ENCODE measurements at places on chromosomes 16 and 17.

DNA sequence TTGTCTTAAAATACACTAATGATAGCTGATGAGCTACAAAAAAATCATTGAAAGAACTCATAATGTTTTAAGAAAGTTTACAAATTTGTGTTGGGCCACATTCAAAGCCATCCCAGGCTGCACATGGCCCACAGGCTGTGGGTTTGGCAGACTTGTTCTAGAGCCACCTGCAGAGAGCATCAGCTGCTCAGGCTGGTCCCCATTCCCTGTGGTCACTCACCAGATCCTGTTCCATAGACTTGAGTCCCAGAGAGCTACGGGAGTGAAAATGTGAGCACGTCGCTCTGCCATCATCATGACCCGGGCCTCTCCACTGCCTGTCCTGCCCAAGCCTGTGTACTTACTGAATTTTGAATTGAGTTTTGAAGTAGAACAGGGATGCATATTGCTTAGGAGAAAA, 6.9 kb downstream of the SLC26A11 start:
- no peak for DNase-seq

- no peak for DNase-seq
Measured at GRCh38 chr16:56203052-56203451, 11.8 kb downstream of the GNAO1 start.

- no peak for DNase-seq
Measured at GRCh38 chr16:1743376-1744337, 27.7 kb downstream of the NME3 start.

DNA sequence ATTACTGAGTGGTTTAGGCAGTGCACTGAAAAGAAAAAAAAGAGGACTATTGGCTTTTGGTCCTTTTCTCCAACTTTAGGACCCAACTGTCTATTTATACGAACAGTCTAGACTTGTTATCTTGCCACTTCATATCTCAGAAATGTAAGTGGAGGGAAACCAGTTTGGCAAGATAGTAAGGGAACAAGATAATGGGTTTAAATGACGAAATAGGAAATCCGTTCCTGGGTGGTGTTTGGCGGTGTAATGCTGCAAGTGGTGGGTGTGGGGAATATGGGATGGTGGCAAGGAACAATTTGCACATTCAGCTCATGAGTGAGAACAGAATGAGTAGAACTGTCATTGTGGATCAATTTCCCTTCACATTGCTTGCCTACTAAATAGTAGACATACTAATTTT, 44.7 kb downstream of the GRB7 start:
- no peak for DNase-seq

DNA sequence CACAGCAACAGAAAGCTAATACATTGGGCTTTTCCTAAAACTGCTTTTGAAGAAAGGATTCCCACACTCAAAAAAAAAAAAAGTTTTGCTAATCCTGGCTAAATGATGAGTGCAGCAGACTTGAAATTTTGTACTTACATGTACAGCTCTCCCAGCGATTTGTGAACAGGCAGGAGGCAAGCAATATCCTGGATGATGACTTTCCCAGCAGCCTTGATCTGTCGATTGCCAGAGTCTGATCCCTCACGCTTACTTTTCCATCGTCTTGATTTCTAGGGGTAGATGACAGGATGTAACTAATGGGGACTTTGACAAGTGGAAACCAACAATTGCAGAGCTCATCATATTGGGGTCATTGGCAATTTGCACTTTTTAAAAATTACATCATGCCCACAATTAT, 91.4 kb downstream of the WDR59 start:
- DNase-seq: no peak

DNA sequence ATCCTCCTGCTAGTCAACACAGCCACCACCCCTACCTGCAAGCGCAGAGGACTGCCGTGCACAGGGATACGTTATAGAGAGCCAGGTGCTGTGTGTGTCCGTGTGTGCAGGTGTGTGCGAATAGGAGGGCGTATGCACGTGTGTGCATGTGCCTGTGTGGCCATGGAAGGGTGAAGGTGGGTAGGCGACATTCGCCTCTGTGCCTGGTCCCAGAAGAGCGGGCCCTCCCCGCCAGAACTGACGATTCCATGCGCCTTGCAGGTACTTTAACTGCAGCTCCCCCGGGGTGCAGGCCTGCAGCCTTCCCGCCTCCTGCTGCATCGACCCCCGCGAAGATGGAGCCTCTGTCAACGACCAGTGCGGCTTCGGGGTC, 8.7 kb downstream of the PDE6G start:
- DNase-seq: no peak

DNA sequence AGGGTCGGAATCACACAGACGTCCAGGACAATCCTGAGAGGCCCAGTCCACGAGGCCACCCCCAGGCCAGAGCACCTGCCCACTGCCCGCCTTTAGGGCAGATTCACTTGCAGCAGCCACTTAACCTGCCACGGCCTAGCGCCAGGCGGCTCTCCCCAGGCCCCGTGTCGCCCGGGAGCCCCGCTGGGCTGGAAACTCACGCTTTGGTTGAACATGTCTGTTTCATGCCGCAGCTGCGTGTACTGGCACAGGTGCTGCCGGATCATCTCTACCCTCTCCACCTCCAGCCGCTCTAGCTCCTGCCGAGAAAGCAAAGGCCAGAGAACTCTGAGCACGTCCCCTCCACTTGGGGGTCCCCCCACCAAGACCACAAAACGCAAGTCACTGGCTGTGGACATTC, 12.7 kb upstream of the RCVRN start:
- no peak for DNase-seq

- DNase-seq: no peak
Measured at GRCh38 chr17:50771991-50772785, 4.9 kb upstream of the ANKRD40CL start.

- DNase-seq: no peak
Measured at GRCh38 chr17:17351901-17352781, 49.0 kb downstream of the NT5M start.

DNA sequence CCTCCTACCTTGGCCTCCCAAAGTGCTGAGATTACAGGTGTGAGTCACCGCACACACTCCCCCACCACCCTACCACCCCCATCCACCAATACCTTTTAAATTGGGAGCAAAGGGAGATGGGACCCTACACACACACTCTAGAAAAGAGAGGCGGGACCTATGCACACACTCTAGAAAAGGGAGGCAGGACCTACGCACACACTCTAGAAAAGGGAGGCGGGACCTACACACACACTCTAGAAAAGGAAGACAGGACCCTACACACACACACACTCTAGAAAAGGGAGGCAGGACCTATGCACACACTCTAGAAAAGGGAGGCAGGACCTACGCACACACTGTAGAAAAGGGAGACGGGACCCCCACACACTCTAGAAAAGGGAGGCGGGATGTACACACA, 18.9 kb downstream of the TPSD1 start:
- no peak for DNase-seq

GRCh38 chr17:33803686-33804085, 451.4 kb upstream of the CCL2 start:
- no peak for DNase-seq

DNA sequence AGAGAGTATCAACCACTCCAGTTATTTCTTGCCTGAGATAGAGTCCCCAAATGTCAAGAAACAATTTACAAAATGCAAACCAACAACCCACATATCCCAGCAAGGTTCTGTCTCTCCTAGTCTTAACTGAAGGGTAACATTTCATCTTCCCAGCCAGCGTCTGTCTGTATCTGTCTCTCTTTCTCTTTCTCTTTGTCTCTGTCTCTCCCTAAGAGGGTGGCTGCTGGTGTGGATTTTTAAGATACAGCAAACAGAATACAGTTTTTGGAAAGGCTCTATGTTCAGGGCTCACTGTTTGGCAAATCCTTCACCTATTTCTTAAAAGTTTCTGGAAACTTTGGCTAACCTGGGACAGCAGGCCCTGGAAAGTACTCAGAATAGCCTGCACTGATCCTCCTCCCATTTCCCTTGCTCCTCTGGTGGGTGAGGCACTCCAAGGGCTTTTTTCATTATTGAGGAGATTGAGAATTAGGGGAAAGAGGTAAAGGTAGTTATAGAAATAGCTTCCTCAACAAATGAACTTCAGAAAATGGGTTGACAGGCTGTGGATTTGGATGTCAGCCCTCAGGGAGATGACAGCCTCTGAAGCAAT, 6.2 kb downstream of the HOXB4 start:
- no peak for DNase-seq

GRCh38 chr17:33196883-33197282, 96.2 kb downstream of the ASIC2 start:
- DNase-seq: no peak

DNA sequence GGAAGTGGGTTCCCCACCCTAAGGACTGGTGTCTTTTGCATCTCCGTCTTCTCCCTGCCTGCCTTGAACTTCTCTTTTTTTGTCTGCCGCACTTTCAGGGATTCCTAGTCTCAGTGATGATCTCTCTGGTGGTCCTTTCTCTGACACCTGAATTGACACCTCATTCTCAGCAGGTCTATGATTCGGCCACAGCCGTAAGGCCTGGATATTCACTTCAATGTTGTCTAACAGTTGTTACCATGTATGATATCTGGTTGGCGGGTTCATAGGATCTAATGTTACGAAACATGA, 25.1 kb upstream of the SLC47A1 start:
- DNase-seq: no peak

- DNase-seq: no peak
Measured at GRCh38 chr17:12055889-12056288, 35.2 kb downstream of the MAP2K4 start.

DNA sequence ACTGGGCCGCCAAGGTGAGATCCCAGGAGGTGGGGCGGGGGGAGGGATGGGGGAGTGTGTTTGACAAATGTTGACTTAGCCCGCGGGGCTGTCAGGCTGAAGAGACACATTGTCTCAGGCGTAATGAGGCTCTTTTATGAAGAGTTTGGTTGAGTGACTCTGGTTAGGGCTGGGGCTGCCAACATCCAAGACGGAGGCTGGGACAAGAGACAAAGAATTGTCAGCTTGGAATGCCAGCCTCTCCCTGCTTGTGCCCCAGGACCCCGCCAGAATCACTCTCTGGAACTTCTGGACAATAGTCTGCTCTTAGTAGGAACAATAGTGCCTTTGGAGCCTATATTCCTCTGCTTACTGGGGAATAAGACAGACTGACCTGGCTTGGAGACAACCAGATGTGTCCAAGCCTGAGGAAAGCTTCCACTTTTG, 24.0 kb downstream of the PCTP start:
- peak; percentile 50 for DNase-seq

DNA sequence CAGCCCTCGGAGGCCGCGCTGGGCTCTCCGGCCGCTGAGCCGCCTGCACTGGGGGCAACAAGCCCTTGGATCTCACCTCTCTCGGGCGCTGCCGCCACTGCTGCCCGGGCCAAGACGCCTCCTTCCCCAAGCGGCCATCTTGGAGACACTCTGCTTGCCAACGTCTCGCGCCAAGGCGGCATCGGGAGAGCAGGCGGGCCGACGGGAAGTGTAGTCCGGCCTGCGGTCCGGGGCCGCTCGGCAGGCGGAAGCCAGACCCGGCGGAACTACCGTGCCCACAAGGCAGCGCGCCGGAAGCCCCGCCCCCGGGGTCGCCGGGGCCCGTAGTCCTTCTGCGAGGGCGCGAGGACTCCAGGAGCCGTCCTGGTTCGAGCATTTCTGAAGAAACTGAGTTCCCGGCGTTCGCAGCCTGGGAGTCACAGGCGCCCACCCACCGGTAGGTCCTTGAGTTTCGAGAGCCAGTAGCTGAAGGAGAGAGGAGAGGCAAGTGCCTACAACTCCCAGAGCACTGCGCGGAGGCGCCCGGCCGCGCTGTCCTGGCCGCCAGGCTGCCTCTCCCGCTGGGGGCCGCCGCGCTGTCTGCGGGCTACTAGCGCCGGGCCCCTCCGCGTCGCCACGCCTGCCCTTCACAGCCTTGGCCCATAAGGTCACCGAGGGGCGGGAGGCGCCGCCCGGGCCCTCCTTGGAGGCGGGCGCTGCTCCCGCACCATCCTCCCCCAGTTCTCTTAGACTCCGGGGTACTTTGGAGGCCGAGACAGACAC, at the start of gene TMEM11:
TMEM11 (minus strand) TSS at position 147 of the 762 bp plus-strand sequence; CDS start at position 138, 9 bp downstream.
- DNase-seq: peak; percentile 90

DNA sequence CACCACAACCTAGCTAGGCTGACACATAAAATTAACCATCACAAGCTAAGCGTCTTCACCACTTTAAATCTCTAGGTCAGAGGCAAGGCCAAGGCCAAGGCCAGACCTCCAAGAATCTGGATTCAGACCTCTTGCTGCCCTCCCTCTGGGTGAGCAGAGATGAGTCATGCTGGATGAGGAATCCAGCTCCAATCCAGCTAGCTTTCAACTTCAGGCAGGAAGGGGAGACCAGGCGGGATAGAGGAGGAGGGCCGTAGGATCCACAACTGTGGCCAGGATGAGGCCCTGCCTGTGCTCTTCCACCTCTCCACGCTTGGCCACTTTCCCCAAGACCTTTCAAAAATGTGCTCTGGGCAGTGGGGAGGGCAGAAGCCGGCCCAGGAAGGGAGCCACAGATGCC, 14.7 kb downstream of the LRRC75A start:
- peak; percentile 82 for DNase-seq

DNA sequence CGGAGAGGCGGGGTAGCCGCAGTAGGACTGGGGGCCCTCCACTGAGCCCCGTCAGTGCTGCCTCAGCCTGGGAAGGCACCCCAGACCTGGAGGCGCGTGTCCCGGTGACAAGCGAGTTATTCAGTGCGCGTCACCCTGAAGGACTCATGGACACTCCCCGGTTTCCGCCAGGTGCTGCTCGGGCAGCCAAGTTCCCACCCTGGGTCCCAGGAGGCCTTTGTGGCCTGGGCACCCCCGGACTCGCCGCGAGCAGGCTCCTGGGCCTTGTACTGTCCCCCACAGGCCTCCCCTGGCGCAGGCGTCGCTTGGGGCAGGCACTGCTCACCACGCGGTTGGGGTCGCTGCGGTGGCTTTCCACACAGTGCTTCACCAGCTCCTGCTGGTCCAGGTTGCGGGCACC, 7.6 kb downstream of the RNF166 start:
- DNase-seq: no peak

GRCh38 chr16:48434653-48435317, 49.6 kb upstream of the SIAH1 start:
- peak; percentile 2 for DNase-seq

DNA sequence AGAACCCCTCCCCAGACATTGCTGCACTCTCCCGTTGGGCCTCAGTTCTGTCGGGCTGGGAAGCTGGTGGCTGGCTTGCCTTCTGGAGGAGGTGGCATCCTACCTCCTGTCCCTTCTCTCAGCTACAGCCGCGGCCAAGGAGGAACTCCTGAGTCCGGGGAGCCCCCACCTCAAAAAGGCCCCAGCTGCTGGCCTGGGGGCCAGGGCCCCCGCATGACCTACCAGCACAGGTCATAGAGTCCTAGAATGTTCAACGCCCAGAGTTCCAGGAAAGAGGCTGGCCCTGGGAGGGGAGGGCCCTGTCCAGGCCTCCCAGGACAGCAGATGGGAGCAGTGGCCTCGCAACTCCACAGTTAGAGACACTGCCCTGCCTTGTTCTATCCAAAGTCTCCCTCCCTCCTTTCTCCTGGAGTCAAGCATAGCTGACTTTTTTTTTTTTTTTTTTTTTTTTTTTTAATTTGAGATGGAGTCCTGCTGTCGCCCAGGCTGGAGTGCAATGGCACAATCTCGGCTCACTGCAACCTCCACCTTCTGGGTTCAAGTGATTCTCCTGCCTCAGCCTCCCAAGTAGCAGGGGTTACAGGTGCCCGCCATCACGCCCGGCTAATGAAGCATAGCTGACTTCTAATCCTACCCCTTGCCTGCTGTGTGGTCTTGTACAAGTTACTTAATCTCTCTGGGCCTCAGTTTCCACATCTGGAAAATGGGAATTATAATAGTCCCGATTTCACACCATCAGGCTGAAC, 7.1 kb downstream of the CARHSP1 start:
- DNase-seq: no peak

All from kidney glomerular epithelial cell (primary cell).